ENCODE measurements at places on chromosomes 7 and 10.

DNA sequence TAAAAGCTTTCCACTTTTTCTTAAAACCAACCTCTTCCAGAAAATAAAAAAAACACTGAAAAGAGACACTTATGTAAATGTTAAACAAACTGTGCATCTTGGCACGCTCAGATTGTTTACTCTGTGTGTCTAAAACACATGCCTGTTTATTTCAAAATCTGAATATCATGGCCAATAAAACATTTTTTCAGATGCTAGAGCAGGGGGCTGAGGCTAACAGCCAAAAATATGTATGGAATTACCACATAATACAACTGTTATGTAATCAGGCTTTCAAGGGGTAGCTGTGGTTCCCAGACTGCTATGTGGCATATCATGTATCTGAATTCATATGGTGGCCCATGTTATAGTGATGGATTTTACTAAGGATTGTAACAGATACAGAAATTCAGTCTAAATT, 130.4 kb downstream of the HIBADH start:
- DNase-seq = no peak

DNA sequence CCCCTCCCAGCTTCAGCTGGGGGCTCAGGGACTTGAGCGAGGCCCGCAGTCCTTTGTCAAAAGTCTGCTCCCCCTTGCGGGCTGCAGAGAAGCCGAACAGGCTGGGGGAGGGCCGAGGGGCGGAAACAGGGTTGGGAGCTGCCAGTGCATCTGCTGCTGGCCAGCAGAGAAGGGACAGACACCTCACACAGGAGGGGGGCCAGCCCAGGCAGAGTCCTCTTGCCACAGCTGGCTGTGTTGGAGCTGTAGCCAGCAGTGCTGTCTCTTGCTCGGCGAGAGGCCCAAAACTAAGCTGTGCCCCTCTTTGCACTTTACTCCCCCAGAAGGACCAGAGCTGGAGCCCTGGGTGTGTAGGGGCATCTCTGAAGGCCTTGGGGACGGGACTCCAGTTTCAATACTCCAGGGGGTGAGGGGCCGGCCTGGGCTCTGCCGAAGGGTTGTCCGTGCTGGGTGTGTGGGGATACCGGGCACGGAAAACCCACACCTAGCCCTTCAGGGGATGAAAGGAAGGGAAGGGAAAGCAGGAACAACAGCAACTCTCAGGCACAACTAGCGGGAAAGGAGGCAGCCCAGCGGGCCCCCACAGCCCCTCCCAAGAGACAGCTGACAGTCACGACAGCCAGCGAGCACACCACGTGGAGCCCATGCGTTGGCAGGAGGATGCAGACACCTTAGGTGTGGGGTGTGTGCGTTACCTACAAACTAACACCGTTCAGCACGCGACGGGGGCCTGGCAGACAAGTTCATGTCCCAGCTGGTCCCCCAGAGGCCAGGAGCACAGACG, 17.8 kb downstream of the YKT6 start:
- DNase-seq = no peak

GRCh38 chr10:43573250-43574000, 991 bp downstream of the ZNF239 start:
- DNase-seq = no peak

- no peak for DNase-seq
These were observed 22.8 kb downstream of the FRMPD2 start for GRCh38 chr10:48251525-48252353.

DNA sequence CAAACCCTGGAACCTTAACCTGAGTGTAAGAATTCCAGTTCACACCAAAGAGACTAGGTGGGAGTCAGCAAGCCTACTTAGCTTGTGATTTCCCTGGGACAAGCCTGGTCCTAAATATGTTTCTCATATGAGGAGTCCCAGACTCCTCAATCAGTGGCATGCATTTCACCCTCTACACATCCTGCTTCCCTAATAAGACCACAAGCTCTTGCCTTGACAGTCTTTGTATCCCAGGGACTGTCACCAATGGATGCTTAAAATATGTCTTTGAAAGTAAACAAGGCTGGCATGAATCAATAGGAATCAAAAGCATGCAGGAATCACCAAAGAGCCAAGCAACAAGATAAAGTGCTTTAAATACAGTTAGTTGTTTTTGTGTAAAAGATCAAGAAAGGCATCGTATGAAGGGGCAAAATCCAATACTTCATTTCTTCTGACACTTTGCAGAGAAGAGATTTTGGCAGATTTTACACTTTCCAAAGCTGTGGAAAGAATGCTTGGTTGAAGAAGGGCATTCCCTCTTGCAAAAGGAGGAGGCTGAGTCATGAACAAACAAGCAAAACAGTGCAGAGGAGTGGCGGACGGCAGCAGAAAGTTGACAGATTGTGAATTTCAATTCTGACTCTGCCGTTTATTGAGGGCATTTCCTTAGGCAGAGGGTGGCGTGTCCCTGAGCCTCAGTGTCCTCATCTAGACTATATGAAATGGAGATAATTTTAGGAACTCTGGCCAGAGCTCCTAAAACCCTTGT, 8.5 kb upstream of the NFE2L3 start:
- no peak for DNase-seq

DNA sequence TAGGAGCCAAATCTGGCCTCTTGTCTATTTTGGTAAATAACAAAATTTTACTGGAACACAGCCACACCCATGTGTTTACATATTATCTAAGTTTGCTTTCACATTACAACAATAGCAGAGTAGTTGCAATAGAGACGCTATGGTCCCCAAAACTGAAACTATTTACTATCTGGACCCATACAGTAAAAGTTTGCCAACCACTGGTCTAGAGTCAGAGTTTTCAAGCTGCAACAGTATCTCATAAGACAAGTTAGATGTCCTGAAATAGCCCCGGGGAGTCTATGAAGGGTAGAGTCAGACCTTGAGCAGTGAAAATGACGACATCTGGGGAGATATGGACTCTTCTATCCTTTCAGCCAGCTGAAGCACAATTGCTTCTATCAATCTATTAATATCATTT, 74.2 kb downstream of the CTNNA3 start:
- no peak for DNase-seq

GRCh38 chr10:42932735-42933447, 144.0 kb upstream of the RET start:
- no peak for DNase-seq
